GM12892 (cell line): ENCODE measurements at places on chromosomes 11 and 22.

DNA sequence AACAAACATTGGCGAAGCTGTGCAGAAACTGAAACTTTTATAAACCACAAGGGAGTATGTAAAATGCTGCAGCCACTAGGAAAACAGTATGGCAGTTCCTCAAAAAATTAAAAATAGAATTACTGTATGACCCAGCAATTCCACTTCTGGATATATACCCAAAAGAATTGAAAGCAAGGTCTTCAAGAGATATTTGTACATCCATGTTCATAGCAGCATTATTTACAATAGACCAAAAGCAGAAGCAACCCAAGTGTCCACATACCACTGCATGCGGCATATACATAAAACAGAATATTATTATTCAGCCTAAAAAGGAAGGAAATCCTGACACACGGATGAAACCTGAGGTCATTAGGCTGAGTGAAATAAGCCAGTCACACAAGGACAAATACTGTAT is 85.8 kb downstream of the RELT start:
- no peak for DNase-seq

DNA sequence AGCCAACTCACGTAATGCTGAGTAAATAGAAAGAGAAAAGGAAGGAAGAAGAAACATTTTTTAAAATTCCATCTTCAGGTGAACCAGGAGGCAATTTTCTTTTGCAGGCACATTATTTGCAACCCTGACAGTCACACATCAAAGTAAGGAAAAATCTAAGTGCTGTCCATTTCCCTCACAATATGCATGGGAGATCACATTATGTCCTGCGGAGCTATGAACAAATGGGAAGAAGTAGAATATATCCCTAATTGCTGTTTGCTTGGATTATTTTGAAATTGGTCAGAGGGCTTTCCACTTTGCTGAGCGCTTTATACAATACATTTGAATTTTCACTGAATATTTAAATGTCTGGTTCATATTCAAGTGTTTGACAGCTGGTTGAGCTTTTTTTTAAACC is 133.8 kb upstream of the API5 start:
- no peak for DNase-seq

DNA sequence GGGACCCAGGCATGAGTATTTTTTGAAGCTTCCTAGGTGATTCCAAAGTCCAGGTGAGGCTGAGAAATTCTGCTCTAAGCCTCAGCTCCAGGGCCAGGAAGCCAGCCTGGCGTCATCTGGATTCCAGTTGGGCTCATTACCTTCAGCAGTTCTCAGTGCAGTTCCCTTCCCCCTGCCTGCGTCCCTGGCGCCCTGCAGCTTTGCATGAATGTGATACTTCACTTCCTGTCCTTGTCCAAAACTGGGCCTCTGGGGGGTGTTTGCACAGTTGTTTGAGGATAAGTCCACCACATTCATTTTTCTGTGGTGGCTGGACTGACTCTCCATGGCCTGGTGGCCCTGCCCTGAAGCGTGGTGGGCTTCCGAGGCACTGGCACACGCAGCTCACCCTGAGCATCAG is 98.1 kb downstream of the TENM4 start:
- DNase-seq = no peak

- no peak for DNase-seq
Observed at GRCh38 chr11:69192301-69192721, 36.6 kb downstream of the SMIM38 start.

GRCh38 chr11:133133050-133133449 is 399.3 kb downstream of the OPCML start:
- no peak for DNase-seq

DNA sequence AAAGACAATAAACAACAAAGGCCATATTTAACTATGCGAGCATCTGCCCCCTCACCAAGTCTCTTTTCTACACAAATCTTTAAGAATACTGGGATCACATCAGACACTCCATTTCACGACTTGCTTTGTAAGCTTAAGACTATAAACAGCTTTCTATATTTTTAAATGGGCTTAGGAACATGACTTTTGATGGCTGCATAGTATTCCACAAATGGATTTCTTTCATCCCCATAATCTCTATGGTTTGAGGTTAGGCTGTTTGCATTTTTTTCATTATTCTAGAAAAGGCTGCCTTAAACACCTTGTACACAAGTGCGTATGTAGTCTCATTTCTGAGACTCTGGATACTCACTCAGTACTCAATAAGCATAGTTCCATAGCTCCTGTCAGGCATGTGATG is 52.8 kb downstream of the DGCR2 start:
- no peak for DNase-seq

DNA sequence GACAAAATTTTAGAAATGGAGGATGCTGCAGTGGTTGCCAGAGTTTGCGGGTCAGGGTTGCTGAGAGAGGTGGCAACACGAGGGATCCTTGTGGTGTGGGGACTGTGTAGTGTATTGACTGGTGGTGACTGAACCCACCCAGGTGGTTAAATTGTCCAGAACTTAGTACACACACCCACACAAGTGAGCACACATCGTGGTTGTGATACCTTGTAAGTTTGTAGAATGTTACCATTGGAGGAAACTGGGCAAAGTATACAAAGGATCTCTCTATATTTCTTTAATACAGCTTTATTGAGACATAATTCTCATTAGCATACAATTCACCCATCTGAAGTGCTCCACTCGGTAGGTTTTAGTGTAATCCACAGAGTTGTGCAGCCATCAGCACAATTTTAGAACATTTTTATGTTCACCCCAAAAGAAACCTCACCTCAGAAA is 56.1 kb downstream of the MED15 start:
- DNase-seq = no peak

DNA sequence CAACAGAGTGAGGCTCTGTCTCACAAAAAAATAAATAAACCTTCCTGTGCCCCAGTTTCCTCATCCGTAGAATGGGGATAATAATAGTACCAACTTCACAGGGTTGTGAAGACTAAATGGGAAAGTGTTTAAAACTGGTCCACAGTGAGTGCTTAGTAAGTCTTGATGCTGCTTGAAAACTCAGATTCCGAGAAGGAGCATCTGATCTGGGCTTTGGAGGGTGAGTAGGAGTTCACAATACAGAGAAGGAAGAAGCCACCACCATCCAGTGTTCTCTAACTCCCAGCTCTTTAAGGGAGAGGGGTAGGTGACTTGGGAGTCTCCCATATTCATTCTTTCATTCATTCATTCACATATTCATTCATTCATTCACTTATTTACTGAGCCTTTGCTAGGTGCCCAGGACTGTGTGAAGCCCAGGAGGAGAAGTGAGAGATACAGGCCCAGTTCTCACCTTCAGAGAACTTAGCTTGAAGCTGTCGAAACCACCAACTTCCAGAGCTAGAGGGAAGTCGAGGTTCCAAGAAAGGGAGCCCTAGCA is 17.7 kb downstream of the CYTH4 start:
- no peak for DNase-seq

DNA sequence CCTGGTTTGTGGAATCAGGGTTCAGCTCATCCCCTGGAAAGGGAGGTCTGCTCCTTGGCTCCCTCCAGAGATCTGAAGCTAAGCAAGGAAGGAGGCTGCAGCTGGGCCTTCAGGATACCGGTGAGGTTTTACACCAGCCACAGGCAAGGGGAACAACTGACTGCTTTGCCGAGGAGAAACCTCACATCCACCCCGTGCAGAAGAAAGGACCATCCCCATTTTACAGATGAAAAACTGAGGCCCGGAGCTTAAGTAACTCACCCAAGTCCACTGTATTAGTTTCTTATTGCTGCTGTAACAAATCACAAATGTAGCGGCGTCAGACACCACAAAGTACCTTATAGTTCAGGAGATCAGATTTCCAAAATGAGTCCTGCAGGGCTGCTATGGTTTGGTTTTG is 173.7 kb downstream of the MN1 start:
- no peak for DNase-seq

DNA sequence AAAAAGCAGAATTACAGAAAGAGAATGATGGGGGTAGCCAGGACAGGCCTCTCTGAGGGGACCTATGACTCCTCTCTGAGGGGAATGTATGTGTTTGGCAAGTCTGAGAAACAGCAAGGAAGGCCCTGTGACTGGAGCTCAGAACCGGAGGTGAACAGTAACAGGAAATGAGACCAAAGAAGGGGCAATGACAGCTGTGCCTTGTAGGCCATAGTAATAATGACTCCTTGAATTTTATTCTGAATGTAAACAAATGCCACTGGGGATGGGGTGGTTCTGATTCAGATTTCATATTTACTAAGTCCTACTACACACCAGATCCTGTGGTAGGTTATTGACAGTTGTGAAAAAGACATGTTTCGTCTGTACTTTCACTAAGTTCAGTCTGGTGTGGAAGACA is 52.8 kb upstream of the APOA1 start:
- DNase-seq = no peak

GRCh38 chr11:120564573-120565311 is 53.2 kb downstream of the GRIK4 start:
- DNase-seq = peak; percentile 79

- no peak for DNase-seq
Observed at GRCh38 chr22:40211476-40212054, 33.8 kb downstream of the TNRC6B start.

- DNase-seq = peak; percentile 19
Observed at GRCh38 chr11:9716275-9717039, 52.6 kb downstream of the SWAP70 start.

DNA sequence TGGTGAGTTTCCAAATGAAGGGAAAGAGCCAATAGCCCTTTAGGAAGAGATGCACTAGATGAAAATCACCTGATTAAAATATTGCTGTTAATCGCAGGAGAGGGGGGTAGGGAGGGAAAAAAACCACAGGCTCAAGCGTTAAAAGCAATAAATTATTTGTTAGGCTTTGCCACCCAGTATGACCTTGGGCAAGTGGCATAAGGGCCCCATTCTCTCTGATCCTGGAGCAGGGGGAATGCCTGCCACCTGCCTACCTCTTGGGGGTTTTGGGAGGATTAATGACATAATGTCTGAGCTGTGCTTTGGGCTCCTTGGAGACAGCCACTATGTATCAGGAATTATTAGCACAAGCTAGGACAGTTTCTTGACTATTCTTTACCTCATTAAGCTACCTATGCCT is 80.0 kb downstream of the ZNRF3 start:
- no peak for DNase-seq

DNA sequence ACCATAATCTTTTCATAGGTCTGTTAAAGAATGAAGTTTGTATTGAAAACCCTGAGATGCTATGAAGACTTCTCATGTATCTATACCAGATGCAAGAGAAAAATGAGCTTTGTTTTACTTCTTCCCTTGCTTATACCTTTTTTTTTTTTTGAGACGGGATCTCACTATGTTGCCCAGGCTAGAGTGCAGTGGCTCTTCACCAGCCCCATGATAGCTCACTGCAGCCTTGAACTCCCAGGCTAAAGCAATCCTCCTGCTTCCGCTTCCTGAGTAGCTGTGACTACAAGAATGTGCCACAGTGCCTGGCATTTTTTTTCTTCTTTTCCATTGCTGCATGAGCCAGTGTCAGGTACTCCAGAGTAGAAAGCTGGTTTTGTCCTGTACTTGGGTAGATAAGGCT is 10.8 kb downstream of the CEP295 start:
- no peak for DNase-seq

- DNase-seq = no peak
Observed at GRCh38 chr11:34603129-34604001, 17.5 kb upstream of the EHF start.

- DNase-seq = no peak
Observed at GRCh38 chr22:30816413-30816812, 121.7 kb downstream of the OSBP2 start.

GRCh38 chr11:121437018-121437685 is 15.0 kb upstream of the SORL1 start:
- no peak for DNase-seq

GRCh38 chr11:124900464-124900863 is 2.8 kb upstream of the ROBO4 start:
- DNase-seq = no peak

- DNase-seq = no peak
Observed at GRCh38 chr11:1598816-1599215, 722 bp upstream of the KRTAP5-2 start.

- no peak for DNase-seq
Observed at GRCh38 chr11:134488512-134488911, 76.5 kb upstream of the B3GAT1 start.

- no peak for DNase-seq
Observed at GRCh38 chr11:7536100-7536499, 22.3 kb downstream of the PPFIBP2 start.

DNA sequence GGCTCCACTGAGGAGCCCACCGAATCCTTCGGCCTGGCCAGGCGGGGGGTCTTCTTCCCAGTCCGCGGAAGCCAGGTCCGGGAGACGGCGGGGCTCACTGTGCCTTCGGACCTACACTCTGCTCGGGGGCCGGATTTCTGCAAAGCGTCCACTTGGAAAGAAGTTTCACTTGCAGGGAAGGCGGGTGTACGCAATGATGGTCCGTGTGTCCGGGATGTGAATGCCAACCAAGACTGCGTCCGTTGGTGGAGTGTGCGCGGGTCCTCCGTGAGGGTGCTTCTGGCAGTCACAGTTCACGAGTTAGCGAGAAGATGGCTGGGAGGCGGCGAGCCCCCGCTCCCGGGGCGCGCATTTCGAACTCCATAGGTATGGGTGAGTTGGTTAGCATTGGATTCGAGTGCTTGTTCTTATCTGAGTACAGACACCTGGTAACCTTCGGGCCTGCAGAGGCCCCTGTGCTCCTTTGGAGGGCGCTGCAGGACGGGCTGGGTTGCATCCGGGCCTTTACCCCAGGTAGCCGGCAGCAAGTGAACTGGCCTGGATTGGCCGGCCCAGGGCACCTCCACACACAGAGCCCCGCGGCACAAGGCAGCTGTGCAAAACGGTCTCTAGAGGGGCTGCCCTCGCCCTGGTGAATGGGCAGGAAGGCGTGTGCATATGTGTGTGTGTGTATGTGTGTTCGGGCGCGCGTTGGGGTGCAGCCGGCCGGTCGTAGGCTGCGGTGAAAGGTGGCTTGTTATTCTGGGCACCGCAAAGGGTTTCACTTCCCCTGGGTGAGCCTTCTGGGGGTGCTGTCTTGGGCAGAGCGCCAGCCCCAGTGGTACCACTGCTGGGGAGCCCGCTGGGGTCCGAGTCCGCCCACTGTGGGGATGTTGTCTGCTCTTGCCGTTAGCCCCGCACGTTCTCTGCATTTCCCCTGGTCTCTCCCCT is 13.3 kb upstream of the CYP2R1 start:
- DNase-seq = peak; percentile 38

DNA sequence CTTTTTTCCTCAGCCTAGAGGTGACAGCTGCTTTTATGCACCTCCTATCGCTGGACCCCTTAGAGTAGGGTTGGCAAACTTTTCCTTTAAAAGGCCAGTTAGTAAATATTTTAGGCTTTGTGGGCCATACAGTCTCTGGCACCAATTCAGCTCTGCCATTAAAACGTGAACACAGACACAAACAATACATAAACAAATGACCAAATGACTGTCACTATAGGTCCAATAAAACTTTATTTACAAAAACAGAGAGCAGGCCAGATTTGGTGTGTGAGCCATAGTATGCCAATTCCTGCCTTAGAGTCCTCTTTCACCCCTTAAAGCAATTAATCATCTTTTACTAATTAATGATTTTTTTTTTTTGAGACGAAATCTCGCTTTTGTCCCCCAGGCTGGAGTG is 61.1 kb upstream of the RPS13 start:
- DNase-seq = no peak

- DNase-seq = no peak
Observed at GRCh38 chr11:68532727-68533369, 72.3 kb downstream of the PPP6R3 start.
